ENCODE measurements at places on chromosomes 5 and 9.

DNA sequence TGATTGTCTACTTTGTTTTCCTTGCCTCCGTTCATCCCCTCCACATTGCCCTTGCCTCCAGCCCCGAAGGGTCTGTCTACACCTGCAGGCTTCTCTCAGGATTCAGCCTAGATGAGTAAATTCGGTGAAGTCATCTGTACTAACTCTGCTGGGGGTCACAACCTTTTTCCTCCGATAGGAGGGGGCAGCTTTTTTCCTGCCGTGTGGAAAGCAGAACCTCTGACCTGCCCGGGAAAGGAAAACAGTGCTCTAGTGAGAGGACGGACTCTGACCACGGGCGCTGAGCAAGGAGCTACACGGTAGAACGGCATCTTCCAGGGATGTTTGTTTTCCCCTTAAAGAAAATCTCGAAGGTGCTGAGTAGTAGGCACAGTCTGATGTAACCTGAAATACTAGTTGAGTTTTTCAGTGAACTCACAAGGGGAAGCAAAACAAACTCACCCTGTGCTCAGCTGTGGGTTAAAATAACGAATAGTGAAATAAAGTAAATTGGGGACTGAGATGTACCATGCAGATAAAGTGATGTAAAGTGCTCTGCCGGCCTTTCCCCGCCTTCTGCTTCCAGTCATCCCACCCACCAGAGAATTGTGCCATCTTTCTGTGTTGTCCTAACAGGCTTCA lies 281.8 kb downstream of the AOPEP start:
- DNase-seq, result no peak

DNA sequence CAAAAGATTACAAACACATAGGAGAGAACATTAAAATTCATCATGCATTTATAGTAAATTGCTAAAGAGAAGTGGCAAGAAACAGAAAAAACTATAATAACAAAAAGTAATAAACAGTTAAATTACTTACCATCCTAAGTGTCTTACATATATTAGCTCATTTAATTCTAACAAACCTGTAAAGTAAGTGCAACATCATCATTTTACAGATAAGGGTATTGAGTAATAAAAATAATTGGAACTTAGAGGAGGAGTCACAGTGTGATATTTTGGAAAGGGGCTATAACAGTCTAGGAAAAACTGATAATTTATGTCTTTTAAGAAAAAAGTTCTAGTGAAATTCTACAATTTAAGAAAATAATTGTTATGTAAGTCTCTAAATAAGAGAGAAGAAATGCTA lies 592.8 kb downstream of the DMRTA1 start:
- no peak for DNase-seq

DNA sequence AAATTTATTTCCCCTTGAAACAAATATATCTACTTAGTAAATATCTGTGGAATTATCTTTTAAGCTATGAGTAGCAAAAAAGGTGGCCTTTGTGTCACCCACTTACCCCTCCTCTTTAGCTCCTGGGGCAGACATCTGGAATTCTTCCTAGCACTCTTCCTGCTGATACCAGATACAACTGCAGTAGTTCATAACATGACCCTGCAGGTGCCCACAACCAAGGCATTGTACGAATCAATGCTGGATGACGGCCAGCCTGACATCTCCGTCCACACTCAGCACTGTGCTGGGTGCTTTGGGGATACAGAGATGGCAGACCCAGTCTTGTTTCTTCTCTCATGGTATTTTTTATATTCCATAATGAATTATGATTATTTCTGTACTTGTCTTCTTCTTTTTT lies 152.3 kb downstream of the GOLPH3 start:
- DNase-seq, result no peak

- no peak for DNase-seq
Measured at GRCh38 chr5:129507527-129507926, 47.4 kb downstream of the ADAMTS19 start.

- no peak for DNase-seq
Measured at GRCh38 chr5:169636477-169637084, 494 bp upstream of the DOCK2 start.

GRCh38 chr9:88820055-88820454 lies 171.2 kb upstream of the S1PR3 start:
- DNase-seq, result no peak

DNA sequence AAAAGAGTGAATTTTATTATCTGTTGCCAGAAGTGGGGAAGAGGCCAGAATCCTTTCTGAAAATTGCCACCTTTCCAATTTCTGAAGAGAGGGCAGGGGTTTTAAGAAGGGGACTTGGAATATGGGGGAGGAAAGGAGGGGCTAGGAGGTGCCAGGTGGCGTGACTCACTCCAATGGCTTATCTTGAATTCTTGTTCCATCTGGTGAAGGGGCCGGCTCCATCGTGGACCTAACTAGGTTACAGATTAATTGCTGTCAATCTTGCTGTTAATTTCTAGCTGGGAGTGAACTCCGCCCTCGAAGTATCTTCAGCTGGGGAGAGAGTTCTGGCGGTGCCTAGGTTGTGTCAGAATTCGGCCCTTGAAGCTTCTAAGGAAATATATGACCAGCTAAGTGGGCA lies 138.7 kb downstream of the YTHDC2 start:
- no peak for DNase-seq

- DNase-seq, result no peak
Measured at GRCh38 chr5:39760385-39761198, 335.8 kb upstream of the DAB2 start.

DNA sequence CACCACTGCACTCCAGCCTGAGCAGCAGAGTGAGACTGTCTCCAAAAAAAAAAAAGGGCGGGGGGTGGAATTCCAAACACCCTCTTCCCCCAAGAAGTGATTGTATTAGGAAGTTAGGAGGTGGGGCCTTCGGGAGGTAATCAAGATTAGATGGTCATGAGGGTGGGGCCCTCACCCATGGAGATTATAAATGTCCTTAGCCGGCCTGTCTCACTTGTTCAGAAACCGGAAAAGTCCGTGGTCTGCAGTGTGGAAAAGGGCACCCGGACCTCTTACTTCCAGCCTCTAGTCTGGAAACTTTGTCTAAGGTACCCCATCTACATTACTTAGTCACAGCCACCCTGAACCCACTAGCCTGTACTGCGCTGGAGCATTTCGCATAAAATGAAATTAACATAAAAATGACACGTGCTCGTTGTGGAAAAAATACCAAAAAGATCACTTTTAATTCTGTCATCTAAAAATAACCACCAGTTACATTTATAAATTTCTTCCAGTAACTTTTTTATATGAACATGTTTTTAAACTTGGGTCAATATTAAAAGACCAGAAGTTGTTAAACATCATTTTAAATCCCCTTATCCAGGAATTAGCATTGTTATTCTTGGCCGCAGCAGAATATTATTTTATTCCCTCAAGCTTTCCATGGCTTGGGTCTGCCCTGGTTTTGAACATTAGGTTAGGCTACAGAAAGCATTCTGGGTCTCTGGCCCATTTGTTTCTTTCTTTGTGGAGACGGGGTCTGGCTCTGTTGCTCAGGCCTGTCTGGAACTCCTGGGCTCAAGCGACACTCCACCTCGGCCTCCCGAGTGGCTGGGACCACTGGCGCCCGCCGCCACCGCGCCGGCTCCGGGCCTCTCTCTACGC lies 1.2 kb upstream of the CKS2 start:
- no peak for DNase-seq

Data from stimulated activated CD4-positive, alpha-beta T cell treated with anti-CD3 and anti-CD28 coated beads, Interleukin-4, amount 100 ng/mL, for 1 hour (primary cell).